ENCODE measurements at places on chromosomes 2 and 18.

GRCh38 chr18:77815666-77816338, 566.2 kb downstream of the GALR1 start:
- DNase-seq: no peak

GRCh38 chr2:177058747-177059146, 153.8 kb upstream of the HNRNPA3 start:
- DNase-seq: no peak

DNA sequence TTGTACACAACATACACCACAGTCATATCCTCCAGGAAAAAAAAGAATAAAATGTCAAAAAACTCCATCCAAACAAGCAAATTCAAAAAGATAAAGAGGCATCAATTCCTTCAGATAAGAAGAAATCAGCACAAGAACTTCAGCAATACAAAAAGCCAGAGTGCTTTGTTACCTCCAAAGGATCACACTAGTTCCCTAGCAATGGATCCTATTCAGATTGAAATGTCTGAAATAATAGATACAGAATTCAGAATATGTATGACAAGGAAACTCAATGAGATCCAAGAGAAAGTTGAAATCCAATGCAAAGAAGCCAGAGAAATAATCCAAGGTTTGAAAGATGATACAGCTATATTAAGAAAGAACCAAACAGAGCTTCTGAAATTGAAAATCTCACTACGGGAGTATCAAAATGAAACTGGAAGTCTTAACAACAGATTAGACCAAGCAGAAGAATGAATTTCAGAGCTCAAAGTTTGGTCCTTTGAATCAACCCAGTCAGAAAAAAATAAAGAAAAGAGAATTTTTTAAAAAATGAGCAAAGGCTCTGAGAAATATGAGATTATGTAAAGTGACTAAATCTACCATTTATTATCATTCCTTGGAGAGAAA, 80.6 kb downstream of the TRABD2A start:
- no peak for DNase-seq

- DNase-seq: no peak
These were observed 113.4 kb downstream of the ICA1L start for GRCh38 chr2:202758128-202758527.

DNA sequence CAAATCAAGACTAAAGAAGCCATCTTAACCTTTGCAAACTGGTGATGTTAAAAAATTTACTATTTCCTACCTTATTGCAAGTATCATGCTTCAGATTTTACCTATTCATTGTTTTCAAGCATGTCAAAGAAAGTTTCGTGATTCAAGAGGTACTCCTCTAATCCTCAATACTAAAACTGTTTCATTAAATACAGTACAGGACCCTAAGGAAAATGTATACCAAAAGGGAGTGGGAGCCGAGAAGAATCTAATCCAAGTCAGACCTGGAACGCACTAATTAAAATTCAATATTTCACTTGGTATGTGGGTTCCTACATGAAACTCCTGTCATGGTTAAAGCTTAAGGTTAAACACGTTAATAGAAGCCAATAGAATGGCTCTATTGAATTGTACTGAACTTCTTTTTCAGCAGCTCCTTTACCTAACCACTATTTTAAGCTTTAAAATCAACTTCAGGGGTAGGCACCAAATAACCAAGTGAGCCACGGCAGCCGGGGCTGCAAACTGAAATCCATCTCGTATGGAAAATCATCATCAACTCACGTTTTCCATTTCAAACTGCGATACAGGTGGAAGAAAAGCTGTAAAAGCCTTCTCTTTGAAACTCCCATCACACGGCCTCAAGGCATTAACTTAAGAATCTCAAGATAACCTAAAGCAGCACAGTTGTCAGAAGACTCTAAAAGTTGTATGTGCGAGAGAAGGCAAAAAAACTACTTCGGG, 188.8 kb downstream of the ZEB2 start:
- no peak for DNase-seq

GRCh38 chr2:42856891-42857632, 64.7 kb upstream of the HAAO start:
- DNase-seq: no peak

DNA sequence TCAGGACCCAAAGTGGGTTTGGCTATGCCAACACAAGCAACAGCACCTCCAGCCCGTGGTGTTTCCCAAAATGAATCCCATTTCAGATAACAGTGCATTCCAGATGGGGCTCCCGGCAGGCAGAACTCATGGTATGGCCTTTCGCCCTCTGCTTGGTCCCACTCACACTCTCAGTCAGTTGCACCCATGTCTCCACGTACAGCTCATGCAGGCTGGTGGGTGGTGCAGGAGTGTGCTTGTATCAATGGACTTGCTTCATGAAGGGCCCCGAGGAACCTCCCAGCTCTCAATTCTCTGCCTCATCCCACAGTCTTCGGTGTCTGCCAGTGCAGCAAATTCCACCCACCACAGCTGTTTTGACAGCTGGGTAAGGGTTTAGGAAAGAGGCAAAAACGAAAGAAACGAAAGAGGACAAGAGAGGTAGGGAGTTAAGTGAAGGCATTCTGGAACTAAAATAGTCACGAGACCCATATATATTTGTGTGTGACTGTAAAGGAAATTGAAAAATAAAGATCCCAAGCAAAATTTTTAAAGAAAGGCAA, 278.1 kb downstream of the DCDC2C start:
- no peak for DNase-seq

GRCh38 chr2:43774617-43775016, 778 bp downstream of the DYNC2LI1 start:
- DNase-seq: no peak

DNA sequence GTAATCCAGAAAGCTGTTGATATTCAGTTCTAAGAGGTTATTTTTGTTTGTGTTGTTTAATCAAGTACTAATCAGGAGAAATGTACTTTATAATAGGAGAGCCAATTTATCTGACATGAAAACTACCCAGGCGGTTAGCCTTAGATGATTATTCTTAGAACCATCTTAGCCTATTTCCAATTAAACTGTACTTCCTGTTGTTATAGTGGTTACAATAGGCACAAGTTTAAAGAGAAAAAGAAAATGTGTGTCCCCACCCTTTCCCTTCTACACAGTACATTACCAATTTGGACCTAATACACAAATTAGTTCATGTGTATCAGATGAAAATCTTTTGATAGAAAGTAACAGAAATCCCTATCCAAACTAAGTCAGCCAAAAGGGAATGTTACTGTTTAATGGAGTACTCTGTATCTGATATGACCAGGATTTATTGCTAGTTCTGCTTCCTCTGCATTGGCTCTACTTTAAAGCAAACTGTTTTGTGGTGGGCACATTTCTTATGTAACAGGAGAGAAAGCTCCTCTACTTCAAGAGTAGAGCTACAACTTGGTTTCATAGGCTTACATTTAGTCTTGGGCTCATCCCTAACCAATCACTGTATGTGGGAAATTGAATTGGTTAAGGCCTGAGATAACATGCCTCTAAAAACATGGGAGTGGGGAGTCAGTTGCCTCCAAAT, 217.9 kb downstream of the UBE2E3 start:
- no peak for DNase-seq

DNA sequence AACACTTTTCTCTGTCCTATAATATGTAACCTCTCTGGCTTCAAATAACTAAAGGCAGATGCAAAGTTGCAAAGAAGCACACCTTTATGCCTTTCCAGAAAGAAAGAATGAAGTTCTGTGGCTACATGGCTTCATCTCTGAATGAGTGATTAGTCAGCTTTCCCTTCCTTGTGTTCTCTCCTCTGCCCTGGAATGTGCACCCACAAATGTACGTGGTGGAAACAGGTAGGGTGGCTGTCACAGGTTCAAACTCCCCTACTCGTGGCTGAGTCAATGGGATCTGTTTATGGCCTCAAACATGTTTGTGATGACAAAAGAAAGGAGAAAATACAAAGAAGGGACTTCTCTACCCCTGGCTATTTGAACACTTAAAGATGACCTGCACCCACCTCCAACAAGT, 55.5 kb upstream of the ACVR2A start:
- no peak for DNase-seq

DNA sequence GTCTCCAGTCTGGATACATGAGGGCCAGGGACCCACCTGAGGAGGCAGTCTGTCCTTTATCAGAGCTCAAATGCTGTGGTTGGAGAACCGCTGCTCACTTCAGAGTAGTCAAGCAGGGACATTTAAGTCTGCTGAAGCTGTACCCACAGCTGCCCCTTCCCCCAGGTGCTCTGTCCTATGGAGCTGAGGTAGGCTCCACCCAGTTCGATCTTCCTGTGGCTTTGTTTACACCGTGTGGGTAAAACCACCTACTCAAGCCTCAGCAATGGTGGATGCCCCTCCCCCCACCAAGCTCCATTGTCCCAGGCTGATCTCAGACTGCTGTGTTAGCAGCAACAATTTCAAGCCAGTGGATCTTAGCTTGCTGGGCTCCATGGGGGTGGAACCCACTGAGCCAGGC, 731.4 kb upstream of the HS6ST1 start:
- DNase-seq: no peak

DNA sequence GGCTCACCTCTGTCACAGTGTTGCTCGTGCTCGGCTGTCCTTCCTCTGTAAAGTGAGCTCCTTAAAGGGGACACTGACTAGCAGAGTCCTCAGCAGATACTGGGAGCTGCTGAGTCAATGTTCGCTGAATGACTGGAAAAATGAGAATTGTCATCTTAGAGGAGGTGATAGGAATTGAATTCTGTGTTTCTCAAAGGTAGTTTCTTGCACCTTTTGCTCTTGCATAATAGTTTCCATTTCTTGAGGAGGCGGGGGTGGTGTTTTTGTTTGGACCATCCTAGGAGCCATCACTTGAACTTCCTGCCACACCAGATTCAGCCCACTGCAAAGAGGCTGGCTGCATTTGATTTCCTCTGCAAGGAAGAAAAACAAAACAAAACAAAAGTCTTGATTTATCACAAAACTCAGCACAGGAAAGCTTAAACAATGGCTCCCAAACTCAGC, 11.4 kb upstream of the RFX8 start:
- no peak for DNase-seq

DNA sequence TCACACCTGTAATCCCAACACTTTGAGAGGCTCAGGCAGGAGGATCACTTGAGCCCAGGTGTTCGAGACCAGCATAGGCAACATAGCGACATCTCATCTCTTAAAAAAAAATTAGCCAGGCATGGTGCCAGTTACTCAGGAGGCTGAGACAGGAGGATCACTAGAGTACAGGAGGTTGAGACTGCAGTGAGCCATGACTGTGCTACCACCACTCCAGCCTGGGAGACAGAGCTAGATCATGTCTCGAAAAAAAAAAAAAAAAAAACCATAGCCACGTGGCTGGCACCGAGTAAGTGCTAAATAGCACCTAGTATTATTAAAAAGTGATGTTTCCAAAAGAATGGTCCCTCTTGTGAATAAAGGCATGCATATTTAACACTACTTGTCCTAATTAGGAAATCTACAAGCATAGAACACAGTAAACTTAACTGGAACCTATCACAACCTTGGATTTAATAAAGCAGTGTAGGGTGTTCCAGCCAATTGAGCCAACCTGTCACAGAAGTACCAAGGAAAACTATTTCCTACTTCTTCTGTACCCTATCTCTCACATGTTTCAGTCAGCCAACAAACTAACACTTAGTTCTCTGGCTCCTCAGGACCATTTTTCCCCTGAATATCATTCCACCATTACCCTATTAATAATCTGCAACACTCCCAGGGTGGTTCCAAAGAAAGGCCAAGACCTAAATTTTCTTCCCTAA, 8.8 kb downstream of the RAB1A start:
- no peak for DNase-seq

GRCh38 chr2:217231212-217231611, 371.3 kb upstream of the TNP1 start:
- DNase-seq: no peak

DNA sequence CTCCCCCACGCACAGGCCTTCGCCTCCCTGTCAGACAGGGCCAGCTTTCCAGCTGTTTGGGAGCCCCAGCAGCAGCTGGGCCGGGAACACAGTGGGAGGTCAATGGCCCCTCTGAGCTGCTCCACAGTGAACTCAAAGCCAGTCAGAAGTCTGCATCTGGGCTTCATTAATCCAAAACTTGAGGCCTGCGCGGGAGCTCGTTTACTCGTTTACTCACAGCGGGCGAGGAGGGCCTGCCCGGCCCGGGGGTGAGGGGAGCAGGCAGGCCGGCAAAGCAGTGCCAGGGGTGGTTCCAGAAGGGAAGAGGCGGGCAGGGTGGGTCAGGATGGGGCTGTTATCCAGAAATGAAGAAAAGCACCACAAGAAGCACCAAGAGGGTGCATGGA, 36.8 kb upstream of the SEMA4C start:
- DNase-seq: no peak

- DNase-seq: no peak
These were observed 44.4 kb upstream of the OTOF start for GRCh38 chr2:26522325-26522724.

DNA sequence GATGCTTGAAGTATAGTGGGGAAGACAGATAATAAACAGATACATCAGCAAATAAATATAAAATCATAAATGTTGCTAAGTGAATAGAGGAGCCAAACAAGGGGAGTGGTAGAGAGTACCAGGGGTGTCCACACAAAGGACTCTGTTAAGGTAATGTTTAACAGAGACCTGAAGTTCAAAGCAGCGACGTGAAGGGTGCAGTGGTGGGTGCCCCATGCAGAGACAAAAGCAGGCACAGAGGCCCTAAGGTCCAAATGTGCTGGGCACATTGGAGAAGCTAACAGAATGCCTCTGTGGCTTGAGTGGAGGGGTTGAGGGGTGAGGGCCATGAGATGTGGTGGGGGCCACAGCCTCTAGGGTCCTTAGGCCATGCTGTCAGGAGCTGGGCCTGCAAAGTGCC, 109.1 kb downstream of the POLE4 start:
- no peak for DNase-seq

DNA sequence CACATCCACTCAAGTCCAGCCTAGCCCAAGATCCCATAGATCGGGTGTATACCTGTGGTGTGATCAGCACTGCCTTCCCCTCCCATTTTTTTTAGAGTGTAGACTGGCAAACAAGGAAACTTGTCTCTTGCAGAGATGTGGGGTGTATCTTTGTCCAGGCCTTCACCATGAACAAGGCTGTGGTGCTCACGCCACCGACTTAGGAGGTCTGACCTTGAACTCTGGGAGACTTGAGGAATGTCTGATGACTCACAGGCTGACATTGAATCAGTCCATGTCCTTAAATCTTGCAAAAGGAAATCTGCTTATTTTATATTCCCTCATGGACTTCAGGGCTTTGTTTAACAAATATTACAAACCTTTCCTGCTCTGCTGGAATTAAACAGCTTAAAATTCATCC, 4.5 kb upstream of the CTIF start:
- no peak for DNase-seq

- peak; percentile 20 for DNase-seq
These were observed 185.9 kb upstream of the CCDC150 start for GRCh38 chr2:196453613-196454047.
